ENCODE measurements at places on chromosomes 13 and 19.
A peak's percentile ranks its signal among the peaks of the same experiment; 100 is the strongest.

GRCh38 chr19:19774354-19775033 is 41.6 kb upstream of the ZNF14 start:
- no peak for DNase-seq

DNA sequence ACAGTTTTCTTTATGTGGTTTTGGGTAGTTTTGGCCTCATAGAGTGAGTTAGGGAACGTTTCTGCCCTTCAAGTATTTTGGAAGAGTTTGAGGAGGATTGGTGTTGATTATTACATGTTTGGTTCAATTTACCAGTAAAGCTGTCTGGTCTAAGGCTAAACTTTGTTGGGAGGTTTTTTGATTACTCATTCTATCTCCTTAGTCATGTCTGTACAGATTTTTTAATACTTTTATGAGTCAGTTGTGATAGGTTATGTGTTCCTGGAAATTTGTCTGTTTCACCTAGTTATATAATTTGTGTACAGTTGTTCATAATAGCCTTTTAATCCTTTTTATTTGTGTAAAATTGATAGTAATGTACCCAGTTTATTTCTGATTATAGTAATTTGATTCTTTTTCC is 20.4 kb downstream of the RNF17 start:
- no peak for DNase-seq

DNA sequence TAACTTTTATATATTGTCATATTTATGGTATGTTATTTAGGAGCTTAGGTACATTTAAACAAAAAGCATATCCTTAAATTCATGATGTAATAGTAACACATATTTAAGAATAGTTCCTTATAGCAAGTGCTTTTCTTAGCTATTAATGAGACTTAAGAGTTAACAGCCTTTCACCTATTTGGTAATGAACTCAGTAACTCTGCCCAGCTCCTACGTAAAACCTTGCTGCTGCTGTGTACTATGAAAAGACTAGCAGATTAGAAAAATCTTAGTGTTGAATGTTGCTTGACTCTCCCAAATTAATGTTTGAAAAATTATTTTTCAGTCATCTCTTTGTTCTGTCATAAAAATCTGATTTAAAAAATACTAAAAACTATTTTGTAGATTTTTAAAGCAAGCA is 6.9 kb downstream of the GPR180 start:
- DNase-seq = no peak

DNA sequence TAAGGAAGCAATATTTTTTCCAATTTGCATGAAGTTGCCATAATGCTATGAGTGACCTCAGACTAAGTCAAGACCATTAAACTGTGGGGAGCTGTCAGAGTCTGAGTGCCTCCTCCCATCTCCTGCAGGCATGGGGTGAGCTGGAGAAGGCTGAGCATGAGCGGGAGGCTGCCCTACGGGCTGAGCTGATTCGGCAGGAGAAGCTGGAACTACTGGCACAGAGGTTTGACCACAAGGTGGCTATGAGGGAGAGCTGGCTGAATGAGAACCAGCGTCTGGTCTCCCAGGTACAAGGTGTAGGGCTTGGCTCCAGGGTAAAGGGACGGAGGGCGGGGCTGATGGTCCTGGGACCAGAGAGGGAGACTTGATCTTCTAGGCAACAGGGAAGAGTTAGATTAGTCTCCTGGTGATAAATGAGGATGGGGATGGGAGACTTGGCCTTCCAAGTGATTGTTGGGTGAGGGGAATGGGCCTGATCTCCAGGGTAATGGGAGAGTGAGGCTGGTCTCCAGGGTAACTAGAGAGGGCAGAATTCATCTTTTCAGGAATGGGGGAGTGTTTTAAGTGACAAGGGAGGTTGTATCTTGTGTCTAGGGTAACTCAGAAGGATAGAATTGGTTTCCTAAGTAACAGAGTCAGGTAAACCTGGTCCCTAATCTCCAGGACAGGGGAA is 36.0 kb downstream of the SPTBN4 start:
- no peak for DNase-seq

GRCh38 chr13:50588491-50589130 is 254.9 kb downstream of the DLEU7 start:
- DNase-seq = peak; percentile 70
